ENCODE measurements at places on chromosomes 16 and 17. TPM values are rescaled to one million over a fixed set of nuclear protein-coding genes. Genes with fewer than 3 reads are reported as not detected.

HS3ST3A1 gene
- not detected for total RNA-seq

KIFC3 gene
- 84.9 TPM for total RNA-seq

DNA sequence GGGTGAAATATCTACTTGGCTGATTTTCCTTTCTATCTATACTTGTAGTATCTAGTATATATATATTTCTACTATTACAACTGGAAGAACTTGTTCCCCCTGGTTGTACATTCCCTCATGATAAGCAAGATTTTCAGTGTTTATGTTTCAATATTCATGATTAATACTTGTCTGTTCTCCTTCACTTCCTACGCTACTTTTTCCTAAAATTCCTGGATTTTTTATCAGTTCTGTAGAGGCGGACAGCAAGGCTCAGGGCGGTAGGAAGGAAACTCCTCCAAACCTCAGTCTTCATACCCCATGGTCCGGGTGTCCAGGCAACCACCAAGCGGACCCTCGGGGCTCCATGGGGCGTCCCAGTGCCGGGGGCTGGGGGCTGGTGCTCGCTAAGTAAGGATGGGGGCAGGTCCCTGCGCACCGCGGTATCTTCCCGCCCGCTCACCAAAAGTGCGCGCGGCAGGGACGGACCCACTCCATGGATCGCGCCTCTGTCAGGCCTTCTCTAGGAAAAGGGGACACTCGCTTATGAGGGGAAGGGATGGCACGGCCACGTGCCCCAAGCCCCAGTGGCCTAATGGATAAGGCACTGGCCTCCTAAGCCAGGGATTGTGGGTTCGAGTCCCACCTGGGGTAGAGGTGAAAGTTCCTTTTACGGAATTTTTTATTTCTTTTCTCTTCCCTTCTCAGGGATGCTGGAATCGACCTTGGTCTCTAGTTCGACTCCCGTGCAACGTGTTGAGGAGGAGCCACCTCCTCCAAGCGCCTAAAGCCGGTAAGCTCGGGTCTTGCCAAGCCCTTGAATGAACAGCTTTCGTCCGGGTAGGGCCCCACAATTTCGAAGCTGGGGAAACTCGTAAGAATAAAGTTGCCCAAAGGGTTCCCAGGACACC, 13.2 kb downstream of the ATP5PD start:
- H3K4me1 ChIP-seq, result peaks cover 46% of the 10 kb centered on the region
- DNase-seq, result peak; percentile 92
- H3K27ac ChIP-seq, result no peak overlapping the region
- peak overlapping the region; percentile 83 for H3K4me3 ChIP-seq

DNA sequence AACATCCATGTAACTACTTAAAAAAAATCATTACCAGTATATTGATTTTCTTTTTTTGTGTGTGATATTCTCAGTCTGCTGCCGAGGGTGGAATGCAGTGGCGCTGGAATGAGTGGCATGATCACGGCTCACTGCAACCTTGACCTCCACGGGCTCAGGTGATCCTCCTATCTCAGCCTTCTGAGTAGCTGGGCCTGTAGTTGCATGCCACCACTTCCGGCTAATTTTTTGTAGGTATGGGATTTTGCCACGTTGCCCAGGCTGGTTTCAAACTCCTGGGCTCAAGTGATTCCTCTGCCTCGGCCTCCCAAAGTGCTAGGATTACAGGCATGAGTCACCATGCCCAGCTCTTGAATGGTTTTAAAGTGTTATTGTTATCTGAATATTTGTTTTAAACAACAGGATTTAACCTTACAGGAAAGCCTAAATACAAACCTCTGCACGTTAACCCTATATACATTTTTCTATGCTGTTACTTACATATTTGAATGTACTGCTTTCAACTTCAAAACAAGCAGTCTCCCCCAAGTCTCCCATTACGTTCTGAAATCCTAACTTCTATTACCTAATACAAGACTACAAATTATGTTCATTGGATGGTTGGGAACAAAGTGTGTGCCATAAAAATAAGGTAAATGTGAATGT, 61.7 kb downstream of the KPNA2 start:
- H3K36me3 ChIP-seq, result no peaks in the 10 kb centered on the region
- no peak overlapping the region for H3K4me3 ChIP-seq
- no peaks in the 10 kb centered on the region for H3K27me3 ChIP-seq

DNA sequence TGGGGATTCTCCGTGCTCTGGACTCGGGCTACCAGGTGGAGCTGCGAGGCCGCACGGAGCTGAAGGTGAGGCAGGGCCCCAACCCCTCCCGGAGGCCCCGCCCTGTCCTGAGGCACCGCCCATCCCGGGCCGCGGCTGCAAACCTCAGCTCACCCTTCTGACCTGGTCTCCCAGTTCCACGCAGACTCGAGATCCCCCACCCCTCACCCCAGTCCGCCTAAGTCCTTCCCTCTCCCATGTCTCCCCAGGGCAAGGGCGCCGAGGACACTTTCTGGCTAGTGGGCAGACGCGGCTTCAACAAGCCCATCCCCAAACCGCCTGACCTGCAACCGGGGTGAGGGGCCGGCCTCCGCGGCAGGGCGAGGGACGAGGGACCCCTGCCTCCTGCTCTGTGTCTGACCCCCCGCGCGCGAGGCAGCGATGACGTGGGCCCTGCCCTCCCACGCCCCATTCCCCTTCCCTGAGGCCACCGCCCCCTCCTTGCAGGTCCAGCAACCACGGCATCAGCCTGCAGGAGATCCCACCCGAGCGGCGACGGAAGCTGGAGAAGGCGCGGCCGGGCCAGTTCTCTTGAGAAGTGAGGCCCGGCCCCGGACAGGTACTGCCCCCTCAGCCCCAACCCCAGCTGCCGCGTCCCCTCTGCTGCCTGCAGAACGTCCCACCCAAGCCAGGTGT, 13.7 kb downstream of the GUCY2D start:
- H3K4me3 ChIP-seq, result peak overlapping the region; percentile 21
- H3K27ac ChIP-seq, result no peak overlapping the region
- no peaks in the 10 kb centered on the region for H3K36me3 ChIP-seq
- no peak for DNase-seq
- peaks cover 42% of the 10 kb centered on the region for H3K4me1 ChIP-seq

DNA sequence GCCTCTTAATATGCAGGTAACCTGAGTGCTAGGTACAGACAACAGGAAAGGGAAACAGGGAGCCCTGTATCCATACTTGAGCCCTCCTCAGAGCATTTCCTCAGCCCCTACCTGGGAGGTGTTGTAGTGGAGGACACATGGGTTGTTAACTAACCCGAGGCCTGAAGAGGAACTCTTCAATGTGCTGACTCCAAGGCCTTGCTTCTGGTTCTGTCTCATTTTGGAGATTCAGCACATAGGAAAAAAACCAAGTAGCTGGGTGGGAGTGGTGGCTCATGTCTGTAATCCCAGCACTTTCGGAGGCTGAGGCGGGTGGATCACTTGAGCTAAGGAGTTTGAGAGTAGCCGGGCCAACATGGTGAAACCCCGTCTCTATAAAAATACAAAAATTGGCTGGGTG, 24.8 kb downstream of the SNX11 start:
- H3K4me3 ChIP-seq, result no peak overlapping the region
- H3K4me1 ChIP-seq, result no peaks in the 10 kb centered on the region
- no peaks in the 10 kb centered on the region for H3K27me3 ChIP-seq
- peaks cover 18% of the 10 kb centered on the region for H3K36me3 ChIP-seq
- no peak for DNase-seq

- no peak overlapping the region for H3K4me3 ChIP-seq
- DNase-seq, result no peak
- H3K36me3 ChIP-seq, result no peaks in the 10 kb centered on the region
- no peaks in the 10 kb centered on the region for H3K27me3 ChIP-seq
- no peak overlapping the region for H3K27ac ChIP-seq
- H3K4me1 ChIP-seq, result no peaks in the 10 kb centered on the region
These were observed 8.6 kb upstream of the ACSF3 start for GRCh38 chr16:89084814-89085612.

DNA sequence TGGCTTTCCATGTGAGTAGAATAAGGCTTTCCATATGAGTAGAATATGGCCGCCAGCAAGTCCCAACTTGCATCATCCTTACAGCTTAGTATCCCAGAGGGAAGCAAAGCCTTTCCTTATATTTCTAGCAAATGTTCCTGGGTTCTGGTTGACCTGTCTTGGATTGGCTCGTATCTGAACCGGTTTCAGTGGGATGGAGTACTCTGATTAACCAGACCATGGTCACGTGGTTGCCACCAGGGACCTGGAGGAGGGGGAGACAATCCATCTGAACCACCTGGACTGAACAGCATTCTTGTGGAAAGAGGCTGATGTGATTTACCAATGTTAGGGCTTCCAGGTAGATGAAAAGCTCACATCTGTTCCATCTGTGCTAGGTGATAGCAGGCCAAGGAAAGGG, 89.0 kb downstream of the SHISA6 start:
- no peak for DNase-seq
- no peak overlapping the region for H3K4me3 ChIP-seq
- H3K36me3 ChIP-seq, result no peaks in the 10 kb centered on the region
- H3K4me1 ChIP-seq, result no peaks in the 10 kb centered on the region

DNA sequence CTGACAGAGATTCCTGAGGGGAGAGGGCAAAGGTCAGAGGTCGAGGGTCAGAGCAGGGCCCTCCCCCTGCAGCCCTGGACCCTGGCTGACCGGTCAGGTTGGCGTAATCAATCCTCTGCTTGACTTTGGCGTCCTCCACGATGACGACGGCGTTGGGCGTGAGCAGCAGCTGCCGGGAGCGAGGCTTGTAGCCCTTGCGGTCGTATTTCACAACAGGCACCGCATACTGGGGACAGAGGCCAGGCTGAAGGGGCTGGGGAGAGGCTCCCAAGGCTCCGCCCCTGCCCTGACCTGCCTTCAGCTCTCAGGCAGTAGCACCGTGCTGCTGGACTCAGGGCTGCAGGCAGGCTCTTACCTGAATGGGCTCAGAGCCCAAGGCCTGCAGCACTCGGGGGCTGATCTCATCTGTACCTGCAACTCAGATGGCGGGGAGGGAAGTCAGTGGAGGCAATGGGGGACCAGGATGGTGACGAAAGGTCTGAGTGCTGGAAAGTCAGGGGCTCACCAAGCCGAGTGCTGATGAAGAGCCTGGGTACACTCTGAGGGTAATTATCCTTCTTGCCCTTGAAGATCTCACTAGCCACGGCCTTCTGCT, 12.0 kb upstream of the CRK start:
- H3K27me3 ChIP-seq, result peaks cover 2% of the 10 kb centered on the region
- H3K36me3 ChIP-seq, result no peaks in the 10 kb centered on the region
- no peak overlapping the region for H3K4me3 ChIP-seq
- no peak overlapping the region for H3K27ac ChIP-seq
- H3K4me1 ChIP-seq, result peaks cover 16% of the 10 kb centered on the region

GRCh38 chr17:1053661-1054360, 56.9 kb downstream of the TIMM22 start:
- H3K4me3 ChIP-seq, result no peak overlapping the region
- peaks cover 44% of the 10 kb centered on the region for H3K36me3 ChIP-seq
- H3K27me3 ChIP-seq, result no peaks in the 10 kb centered on the region

DNA sequence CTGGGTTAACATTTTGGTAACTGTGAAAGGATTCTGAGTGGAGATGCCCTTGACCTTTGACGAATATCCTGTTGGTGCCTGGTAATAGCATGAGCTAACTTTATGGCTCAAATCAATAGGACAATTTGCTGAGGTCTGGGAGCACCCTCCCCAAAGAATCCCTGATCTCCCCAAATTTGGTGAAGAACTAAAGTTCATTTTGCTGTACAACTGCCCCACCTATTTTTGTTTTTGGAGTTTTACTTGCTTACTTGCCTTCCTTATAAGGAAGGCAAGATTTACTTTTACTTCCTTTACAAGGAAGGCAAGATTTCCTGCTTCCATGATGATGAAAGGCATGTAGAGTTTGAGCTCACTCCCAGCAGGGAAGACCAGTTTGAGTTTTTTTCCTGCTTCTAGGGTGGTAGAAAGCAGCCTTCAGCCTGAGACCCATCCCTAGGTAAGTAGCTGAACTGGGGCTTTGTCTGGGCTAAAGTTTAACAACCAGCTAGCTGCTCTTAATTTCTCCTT, 2.8 kb downstream of the KRTAP4-9 start:
- no peak overlapping the region for H3K27ac ChIP-seq
- no peak for DNase-seq
- H3K27me3 ChIP-seq, result no peaks in the 10 kb centered on the region
- H3K4me1 ChIP-seq, result no peaks in the 10 kb centered on the region
- H3K36me3 ChIP-seq, result no peaks in the 10 kb centered on the region

DNA sequence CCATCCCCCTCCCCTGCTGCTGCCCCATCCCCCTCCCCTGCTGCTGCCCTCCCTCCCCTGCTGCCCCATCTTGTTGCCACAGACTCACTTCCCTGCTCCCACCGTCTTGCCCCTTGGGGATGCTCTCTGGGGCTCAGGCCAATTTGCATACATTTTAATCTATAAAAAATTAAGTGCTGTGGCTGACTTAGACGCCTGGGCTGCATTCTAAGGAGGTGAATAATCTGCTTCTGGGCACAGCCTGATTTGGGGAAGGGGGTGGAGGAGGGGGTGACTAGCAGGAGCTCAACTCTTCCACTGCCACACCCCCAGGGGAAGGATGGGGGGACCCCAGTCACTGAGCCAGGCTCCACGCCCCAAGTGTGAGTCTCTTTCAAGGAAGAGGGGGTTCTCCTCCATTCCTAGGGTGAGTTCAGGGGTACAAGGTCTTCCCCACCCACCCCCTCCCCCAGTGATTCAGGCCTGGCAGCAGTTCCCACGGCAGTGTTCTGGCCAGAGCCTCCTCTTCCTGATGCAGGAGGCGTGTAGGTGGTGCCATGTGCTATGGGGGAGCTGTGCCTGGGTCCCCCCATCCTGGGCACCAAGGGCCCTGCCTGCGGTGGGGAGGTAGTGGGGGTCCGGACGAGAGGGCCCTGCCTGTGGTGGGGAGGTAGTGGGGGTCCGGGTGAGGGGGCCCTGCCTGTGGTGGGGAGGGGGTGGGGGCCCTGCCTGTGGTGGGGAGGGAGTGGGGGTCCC, 5.0 kb downstream of the DPH1 start:
- peaks cover 29% of the 10 kb centered on the region for H3K36me3 ChIP-seq
- DNase-seq, result no peak
- H3K27me3 ChIP-seq, result no peaks in the 10 kb centered on the region
- no peak overlapping the region for H3K4me3 ChIP-seq

All from natural killer cell (primary cell).